Activated naive CD8-positive, alpha-beta T cell treated with anti-CD3 and anti-CD28 coated beads, Interleukin-2, amount 10 ng/mL, durations not matched to agents 7 days and 5 days (primary cell): ENCODE measurements at places on chromosomes 4 and X. TPM values are rescaled to one million over a fixed set of nuclear protein-coding genes. Genes with fewer than 3 reads are reported as not detected.

DNA sequence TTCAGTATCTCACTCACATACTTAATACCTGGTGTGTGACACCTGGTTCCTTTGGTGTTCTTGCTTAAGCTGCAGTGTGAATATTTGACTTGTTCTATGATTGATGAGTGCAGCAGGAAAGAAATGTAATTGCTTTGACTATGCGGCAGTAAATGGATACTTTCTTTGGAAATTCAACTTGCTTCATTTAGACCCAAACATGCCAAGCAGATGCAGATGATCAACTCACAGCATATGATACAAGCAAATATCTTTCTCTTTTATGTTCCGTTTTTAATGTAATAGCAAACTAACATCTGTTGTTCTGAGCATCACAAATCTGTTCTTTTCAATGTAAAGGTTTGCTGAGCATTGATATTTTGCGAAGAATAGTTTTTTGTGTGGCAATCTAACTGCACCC, 549.5 kb downstream of the C4orf33 start:
- DNase-seq: no peak
- H3K27me3 ChIP-seq: no peaks in the 10 kb centered on the region
- no peak overlapping the region for H3K27ac ChIP-seq
- no peaks in the 10 kb centered on the region for H3K36me3 ChIP-seq
- no peak overlapping the region for H3K4me3 ChIP-seq

DNA sequence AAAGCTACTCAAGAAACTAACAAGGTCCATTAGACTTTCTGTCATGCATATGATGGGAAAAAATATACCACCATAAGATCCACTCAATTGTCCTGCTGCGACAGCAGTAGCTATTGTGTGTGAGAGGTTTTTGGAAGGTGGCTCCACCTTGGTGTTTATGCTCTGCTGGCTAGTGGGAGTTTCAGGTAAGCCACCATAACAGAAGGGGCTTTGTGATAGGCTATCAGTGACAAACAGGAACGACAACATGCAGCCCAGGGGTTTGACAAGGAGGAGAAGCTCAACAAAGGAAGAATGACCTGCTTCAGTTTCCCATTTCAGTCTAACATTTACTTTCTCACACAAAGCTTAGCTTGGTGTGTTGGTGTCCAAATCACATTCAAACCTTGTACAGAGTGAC, 182.6 kb downstream of the ATOH1 start:
- DNase-seq: no peak
- no peak overlapping the region for H3K4me3 ChIP-seq
- H3K27me3 ChIP-seq: no peaks in the 10 kb centered on the region
- no peak overlapping the region for H3K27ac ChIP-seq

DNA sequence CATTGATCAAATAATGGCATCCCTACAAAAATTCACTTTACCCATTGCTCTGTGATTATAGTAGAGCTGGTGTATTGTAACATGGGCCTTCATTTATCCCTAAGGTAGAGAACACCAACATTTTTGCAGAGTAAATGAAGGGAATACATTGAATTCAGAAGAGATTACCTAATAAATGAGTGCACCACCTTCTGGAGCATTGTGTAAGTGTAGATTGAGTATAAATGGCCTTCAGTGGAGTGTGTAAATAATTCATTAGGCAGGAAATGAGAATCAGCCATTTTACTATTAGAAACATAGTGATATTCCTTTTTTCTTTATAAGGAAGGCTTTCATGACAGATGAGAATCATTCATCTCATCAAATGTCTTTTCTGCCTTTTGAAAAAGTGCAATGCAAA, 155.8 kb downstream of the FAM47B start:
- no peaks in the 10 kb centered on the region for H3K4me1 ChIP-seq
- H3K36me3 ChIP-seq: no peaks in the 10 kb centered on the region
- no peaks in the 10 kb centered on the region for H3K27me3 ChIP-seq
- DNase-seq: no peak
- H3K4me3 ChIP-seq: no peak overlapping the region
- H3K27ac ChIP-seq: no peak overlapping the region

- peak; percentile 71 for DNase-seq
- H3K27me3 ChIP-seq: no peaks in the 10 kb centered on the region
Measured at GRCh38 chr4:174282836-174283506, 496 bp downstream of the FBXO8 start.

GRCh38 chr4:38670109-38670901, 6.3 kb downstream of the KLF3 start:
- no peak for DNase-seq
- H3K27ac ChIP-seq: peak overlapping the region; percentile 37
- H3K4me3 ChIP-seq: peak overlapping the region; percentile 43
- H3K36me3 ChIP-seq: no peaks in the 10 kb centered on the region

DNA sequence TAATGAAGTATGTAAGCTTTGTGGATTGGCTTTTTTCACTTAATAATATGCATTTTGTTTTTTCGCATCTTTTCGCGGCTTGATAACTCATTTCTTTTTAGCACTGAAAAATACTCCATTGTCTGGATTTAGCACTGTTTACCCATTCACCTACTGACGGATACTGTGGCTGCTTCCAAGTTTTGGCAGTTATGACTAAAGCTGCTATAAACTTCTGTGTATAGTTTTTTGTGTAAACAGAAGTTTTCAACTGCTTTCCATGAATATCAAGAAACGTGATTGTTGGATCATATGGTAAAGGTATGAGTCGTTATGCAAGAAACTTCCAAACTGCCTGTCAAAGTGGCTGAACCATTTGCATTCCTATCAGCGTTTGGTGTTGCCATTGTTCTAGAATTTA, 87.6 kb downstream of the BMP3 start:
- H3K36me3 ChIP-seq: no peaks in the 10 kb centered on the region
- no peaks in the 10 kb centered on the region for H3K27me3 ChIP-seq
- DNase-seq: no peak
- H3K27ac ChIP-seq: no peak overlapping the region

DNA sequence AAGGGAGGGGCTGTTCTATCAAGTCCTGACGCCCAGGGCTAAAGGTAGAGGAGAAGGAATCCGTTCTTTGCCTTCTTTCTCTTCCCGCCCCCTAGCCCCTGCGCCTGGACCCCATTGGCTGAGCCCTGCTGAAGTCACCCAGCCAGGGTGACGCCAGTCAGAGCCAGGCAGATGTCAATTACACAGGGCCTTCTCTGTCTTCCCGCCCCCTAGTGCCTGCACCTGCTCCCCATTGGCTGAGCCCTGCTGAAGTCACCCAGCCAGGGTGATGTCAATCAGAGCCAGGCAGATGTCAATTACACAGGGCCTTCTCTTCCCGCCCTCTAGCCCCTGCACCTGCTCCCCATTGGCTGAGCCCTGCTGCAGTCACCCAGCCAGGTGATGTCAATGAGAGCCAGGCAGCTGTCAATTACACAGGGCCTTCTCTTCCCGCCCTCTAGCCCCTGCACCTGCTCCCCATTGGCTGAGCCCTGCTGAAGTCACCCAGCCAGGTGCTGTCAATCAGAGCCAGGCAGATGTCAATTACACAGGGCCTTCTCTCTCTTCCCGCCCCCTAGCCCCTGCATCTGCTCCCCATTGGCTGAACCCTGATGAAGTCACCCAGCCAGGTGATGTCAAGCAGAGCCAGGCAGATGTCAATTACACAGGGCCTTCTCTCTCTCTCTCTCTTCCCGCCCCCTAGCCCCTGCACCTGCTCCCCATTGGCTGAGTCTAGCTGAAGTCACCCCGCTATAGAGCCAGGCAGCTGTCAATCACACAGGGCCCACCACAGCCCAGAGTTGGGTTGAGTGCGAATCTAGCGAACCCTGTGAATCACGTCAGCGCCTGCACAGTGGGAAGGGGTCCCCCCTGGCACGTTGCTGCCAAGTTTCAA, 46.4 kb downstream of the ASMT start:
- DNase-seq: peak; percentile 87
- H3K27me3 ChIP-seq: no peaks in the 10 kb centered on the region
- H3K4me3 ChIP-seq: peak overlapping the region; percentile 90
- peaks cover 37% of the 10 kb centered on the region for H3K4me1 ChIP-seq
- H3K27ac ChIP-seq: peak overlapping the region; percentile 97
- peaks cover 46% of the 10 kb centered on the region for H3K36me3 ChIP-seq

- H3K4me1 ChIP-seq: peaks cover 26% of the 10 kb centered on the region
- peak overlapping the region; percentile 84 for H3K27ac ChIP-seq
- peak overlapping the region; percentile 92 for H3K4me3 ChIP-seq
Measured at GRCh38 chr4:2009651-2010233, 968 bp upstream of the NELFA start.

- no peaks in the 10 kb centered on the region for H3K4me1 ChIP-seq
- H3K27me3 ChIP-seq: no peaks in the 10 kb centered on the region
- no peak overlapping the region for H3K4me3 ChIP-seq
- H3K36me3 ChIP-seq: no peaks in the 10 kb centered on the region
- no peak for DNase-seq
- H3K27ac ChIP-seq: no peak overlapping the region
Measured at GRCh38 chrX:130575831-130576389, 174.1 kb downstream of the RBMX2 start.

GRCh38 chrX:23784470-23785331, 1.7 kb downstream of the SAT1 start:
- peak overlapping the region; percentile 97 for H3K27ac ChIP-seq
- peaks cover 27% of the 10 kb centered on the region for H3K4me1 ChIP-seq
- no peak for DNase-seq
- peaks cover 18% of the 10 kb centered on the region for H3K36me3 ChIP-seq

GRCh38 chr4:148152868-148153625, 289.2 kb downstream of the NR3C2 start:
- no peak overlapping the region for H3K4me3 ChIP-seq
- no peaks in the 10 kb centered on the region for H3K4me1 ChIP-seq

- no peak overlapping the region for H3K27ac ChIP-seq
- no peak overlapping the region for H3K4me3 ChIP-seq
- H3K4me1 ChIP-seq: peaks cover 6% of the 10 kb centered on the region
Measured at GRCh38 chr4:152896811-152897210, 39.3 kb upstream of the FHDC1 start.

DNA sequence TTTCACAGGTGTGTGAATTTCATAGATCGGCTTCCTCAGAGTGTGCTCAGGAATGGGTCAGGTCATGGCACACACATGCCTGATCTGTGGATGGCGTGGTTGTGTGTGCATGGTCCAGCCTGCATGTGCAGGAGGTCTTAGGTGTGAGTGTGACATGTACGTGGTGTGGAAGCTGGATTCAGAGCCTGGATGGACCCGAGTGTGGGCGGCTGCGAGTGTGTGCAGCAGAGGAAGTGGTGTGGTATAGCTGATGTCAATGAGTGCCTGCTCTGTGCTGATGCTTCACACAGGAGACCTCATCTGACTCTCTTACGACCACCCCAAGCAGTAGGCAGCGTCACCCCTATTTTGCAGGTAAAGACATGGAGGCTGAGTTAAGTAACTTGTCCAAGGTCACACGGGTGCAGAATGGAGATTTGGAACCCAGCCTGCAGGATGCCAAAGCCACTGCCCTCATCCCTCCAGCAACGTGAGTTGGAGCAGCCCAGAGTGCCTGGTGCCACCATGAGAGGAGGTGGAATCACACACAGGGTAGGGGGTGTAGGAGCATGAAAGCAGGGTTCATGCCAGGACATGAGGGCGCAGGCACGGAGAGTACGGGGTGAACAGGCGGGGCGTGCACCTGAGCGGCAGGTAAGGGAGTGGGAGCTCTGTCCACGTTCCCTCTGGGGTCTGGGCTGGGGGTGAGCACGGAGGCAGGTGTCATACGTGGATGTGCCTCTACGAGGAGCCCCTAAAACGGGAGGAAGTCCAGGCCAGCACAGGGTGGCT, 24.2 kb upstream of the C4orf50 start:
- H3K4me3 ChIP-seq: no peak overlapping the region
- no peaks in the 10 kb centered on the region for H3K36me3 ChIP-seq
- DNase-seq: no peak
- no peak overlapping the region for H3K27ac ChIP-seq
- peaks cover 3% of the 10 kb centered on the region for H3K27me3 ChIP-seq

GRCh38 chr4:156113138-156113765, 159.6 kb upstream of the CTSO start:
- no peak for DNase-seq
- no peaks in the 10 kb centered on the region for H3K27me3 ChIP-seq
- no peak overlapping the region for H3K4me3 ChIP-seq
- no peaks in the 10 kb centered on the region for H3K4me1 ChIP-seq

Gene PPEF2
- total RNA-seq: 0.17 TPM

Gene TMEM156
- 14.9 TPM for total RNA-seq

Gene F8
- total RNA-seq: 6.8 TPM

Gene C4orf36
- 0.44 TPM for total RNA-seq

Gene LRCH2
- total RNA-seq: not detected

Gene ATP2B3
- not detected for total RNA-seq

Gene STARD8
- total RNA-seq: 0.85 TPM

Gene SPANXC
- not detected for total RNA-seq

Gene RBM46
- total RNA-seq: not detected
